ENCODE measurements at places on chromosomes 6 and 20.

DNA sequence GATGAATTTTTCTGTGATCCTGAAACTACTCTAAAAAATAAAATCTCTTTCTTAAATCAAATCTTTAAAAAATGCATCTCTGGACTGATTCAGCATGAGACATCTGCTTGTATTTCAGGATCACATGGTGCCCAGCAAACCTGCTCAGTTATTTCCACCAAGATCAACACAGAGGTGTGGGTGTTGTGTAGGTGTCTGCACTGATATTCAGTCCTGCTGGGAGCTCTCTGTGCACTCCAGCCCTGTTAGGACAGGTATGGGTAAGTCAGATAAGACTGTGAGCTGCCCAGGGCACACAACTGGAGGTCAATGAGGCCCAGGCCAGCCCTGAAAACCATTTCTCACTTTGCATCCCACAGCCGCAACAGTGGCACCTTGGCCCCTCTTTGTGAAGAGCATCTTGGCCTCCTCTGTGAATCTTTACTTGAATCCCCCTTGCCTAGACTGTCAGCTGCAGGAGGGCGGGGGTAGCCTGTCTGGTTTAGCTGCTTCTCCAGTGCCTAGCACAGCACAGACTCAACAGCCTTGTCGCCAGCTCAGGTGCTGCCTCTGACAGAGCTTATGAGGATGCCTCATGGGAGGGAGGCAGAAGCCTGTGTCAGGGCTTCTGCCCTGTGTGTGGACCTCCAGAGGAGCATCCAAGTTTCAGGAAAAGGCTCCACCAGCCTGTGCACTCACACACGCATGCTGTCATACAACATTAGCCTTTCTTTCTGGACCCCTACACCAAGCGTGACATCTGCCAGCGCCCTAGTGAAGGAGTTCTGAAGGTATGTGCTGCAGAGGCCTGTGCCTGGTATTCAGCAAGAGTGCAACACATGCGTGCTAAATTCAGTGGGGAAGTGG lies 187.6 kb upstream of the CST7 start:
- no peak for DNase-seq

DNA sequence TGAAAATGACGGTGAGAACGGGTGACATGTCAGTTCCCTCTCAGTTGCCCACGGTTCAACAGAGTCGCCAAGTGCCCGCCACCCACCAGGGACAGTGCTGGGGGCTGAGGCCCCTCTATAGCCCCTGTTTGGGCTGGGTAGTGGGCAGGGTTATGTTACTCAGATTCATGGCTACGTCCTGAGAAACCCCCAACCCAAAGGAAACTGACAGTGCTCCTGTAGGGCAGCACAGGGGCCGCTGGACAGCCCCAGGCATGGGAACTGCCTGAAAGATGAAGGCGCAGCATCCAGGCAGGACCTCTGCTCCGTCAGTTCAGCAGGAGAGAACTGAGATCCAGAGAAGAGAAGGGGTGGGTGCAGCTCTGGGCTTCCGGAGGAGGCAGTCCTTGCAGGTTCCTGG lies 118.9 kb upstream of the PMEPA1 start:
- DNase-seq: no peak

DNA sequence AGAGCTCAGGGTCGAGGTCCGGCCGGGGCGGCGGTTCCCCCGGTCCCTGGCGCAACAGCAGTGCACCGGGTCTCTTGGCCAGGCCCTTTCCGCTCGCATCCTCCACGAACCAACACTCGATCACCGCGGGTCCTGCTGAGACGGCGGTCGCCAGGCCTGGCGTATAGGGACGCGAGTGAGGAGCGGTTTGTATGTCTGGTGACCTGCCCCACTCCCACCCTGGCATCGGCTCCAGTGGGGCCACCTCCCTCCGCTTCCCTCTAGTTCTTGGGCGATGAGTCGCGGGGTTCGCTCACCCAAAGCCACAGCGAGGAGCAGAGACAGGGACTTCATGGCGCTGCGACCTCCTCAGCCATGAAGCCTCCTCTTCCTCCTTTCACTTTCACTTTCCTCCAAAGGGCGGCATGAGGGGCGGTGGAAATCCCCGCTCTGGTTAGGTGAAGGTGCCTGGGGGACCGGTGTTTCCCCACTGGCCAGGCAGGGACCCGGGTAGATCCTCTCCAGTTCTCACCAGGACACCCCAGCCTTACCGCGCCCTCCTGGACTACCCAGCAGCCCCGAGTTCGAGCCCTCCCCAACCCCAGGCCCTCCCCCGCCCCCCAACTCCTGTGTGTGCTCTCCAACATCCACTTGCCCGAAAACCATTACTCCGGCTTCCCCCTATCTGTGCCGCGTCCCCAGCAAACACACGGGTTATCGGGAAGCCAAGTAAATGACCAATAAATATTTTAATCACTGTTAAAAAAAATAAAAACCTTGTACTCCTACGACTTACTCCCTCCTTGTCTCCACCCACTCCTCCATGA lies at the start of gene TAPBP:
Gene TAPBP, minus strand, starts transcription at position 370 of the 806 bp plus-strand sequence. Its CDS starts 37 bp downstream, at position 333.
- DNase-seq: peak; percentile 88

GRCh38 chr6:84804720-84805119 lies 40.3 kb upstream of the TBX18 start:
- no peak for DNase-seq

GRCh38 chr6:22023937-22024336 lies 272.9 kb downstream of the PRL start:
- peak; percentile 27 for DNase-seq

- no peak for DNase-seq
These were observed 337.5 kb downstream of the EPHA7 start for GRCh38 chr6:93081901-93082300.

DNA sequence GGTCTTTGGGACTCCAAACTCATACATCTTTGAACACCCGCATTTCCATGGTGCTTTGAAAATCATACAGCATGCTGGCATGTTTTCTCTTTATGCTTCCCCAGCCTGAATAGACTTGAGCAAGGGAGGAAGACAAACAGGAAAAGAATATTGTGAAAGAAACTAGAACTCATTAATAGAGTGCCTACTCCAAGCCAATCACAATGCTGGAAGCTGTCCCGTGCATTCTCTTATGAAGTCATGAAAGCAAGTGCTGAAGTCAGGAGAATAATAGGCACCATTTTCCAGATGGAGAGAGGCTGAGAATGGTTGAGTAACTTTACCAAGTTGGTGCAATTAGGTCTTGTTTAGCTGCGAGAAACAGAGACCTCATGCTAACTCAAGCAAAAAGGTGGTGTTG lies 102.5 kb upstream of the PTPRT start:
- DNase-seq: no peak

DNA sequence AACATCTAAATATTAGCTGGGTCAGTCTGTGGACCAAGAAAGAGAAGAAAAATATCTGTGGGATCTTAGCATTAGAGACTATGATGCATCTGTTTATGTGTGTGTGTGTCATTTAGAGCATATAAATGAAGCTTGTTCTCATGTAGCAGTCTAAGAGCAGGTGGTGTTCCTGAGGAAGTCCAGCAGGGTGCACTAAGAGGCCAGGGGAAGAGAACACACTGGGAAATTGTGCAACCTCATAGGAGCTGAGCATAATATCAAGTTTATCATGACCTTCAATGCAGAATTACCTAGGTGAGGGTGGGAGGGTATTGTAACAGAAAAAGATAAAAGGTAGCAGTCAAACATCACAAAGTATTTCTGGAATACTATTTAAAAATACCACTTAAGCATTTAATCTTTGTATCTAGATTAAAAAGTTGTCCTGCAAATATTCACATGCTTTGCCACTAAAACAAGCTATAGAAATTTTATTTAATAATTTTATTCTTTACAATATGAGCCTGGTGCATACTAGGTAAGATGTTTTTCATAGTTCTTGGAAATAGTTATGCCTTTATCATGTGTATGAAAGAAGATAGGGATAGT lies 80.5 kb downstream of the SMPDL3A start:
- DNase-seq: peak; percentile 2

DNA sequence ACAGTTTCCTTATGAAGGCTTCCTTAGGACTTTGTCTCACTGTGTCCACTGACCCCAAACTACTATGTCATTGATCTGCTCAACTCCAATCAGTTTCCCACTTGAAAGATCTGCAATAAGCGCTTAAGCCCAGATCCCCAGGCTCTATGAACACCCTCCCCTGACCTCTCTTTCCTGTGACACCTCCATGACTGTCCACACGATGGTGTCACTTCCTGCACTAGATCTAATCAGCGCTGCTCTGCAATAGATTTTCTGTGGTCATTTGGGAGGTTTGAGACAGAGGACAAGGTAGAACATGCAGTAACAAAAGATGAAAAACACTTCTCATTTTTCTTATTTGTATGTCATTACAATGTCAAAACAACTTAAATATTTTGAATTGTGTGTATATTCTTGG lies 304.6 kb upstream of the AGPAT4 start:
- no peak for DNase-seq

GRCh38 chr20:48797275-48797825 lies 30.4 kb downstream of the PREX1 start:
- no peak for DNase-seq

GRCh38 chr20:38210741-38211140 lies 45.7 kb upstream of the TGM2 start:
- no peak for DNase-seq

- DNase-seq: no peak
These were observed 21.3 kb downstream of the PRR18 start for GRCh38 chr6:166286839-166287271.
